Endothelial cell (in vitro differentiated cells): ENCODE measurements at places on chromosomes 4 and X.

GRCh38 chr4:47209833-47210232 is 178.5 kb downstream of the GABRB1 start:
- no peak for DNase-seq

GRCh38 chr4:174522183-174523024 is at the start of gene HPGD:
Gene HPGD, minus strand, starts transcription at chr4:174522488. Its CDS starts 37 bp downstream, at chr4:174522451.
- peak; percentile 54 for DNase-seq

- no peak for DNase-seq
Measured at GRCh38 chr4:171117457-171117856, 695.7 kb upstream of the GALNTL6 start.

- DNase-seq = no peak
Measured at GRCh38 chrX:118423558-118423957, 72.1 kb upstream of the DOCK11 start.

DNA sequence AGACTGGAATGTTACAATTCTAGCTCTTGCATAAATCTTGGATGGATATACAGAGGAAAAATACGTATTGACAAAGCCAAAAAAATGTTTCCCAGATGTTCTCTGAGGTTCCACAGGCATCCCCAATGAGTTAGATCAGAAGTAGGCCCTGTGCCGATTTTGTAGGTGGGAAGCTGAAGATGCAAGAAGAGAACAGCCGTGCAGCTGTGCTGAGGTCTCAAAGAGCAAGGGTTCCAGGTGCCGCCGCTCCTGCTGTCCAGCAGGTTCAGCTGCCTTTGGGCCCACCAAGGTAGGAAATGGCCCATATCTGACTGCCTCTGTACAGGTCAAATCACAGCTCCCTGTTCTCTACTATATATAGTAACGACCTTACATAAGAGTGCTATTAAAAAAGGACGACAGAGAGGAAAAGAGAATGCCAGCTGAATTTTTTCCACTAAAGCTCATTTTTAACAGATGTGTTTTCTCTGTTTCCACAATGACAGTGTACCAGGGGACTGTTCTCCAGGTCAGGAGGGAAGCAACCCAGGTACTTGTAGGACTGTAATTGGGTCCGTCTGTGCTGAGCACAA is 155.6 kb downstream of the CBR4 start:
- DNase-seq = no peak

- no peak for DNase-seq
Measured at GRCh38 chr4:150789864-150790263, 207.9 kb downstream of the MAB21L2 start.

GRCh38 chrX:119252716-119253115 is 16.6 kb downstream of the PGRMC1 start:
- no peak for DNase-seq

GRCh38 chr4:186932631-186933187 is 209.1 kb upstream of the FAT1 start:
- no peak for DNase-seq

GRCh38 chrX:311156-312129 is 7.2 kb downstream of the GTPBP6 start:
- no peak for DNase-seq

DNA sequence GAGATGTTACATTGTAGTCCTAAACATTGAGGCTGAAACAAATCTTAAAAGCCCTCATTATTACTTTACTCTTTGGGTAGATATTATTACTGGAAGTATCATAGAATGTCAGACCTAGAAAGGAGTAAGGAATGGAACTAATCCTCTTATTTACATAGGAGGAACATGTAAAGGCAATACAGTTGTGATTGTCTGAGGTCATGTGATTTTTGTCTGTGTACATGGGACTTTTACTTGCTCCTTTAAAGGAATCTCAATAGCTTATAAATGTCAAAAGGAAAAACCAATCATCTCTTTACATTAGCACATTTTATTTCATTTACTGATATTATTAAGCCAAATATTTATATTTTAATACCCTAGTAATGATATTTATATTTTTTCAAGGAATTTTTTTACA is 568.2 kb downstream of the CCSER1 start:
- DNase-seq = no peak

DNA sequence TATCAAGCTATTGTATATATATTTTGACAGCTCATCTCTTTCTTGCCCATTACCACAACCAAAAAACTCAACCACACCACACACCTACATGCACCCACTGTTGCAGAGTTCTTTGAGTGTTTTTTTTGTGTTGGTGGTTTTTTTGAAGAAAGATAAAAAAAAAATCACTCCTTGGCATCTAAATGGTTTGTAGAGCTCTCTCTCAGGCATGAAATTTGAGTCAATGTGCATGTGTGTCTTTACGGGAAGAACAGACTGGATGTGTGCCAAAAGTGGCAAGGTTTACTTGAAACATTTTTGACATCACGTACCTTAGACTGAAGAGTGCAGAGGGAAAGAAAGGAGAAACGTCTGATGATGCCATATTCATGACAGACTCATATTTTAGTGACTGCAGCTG is 154.2 kb downstream of the FHIP1A start:
- no peak for DNase-seq

DNA sequence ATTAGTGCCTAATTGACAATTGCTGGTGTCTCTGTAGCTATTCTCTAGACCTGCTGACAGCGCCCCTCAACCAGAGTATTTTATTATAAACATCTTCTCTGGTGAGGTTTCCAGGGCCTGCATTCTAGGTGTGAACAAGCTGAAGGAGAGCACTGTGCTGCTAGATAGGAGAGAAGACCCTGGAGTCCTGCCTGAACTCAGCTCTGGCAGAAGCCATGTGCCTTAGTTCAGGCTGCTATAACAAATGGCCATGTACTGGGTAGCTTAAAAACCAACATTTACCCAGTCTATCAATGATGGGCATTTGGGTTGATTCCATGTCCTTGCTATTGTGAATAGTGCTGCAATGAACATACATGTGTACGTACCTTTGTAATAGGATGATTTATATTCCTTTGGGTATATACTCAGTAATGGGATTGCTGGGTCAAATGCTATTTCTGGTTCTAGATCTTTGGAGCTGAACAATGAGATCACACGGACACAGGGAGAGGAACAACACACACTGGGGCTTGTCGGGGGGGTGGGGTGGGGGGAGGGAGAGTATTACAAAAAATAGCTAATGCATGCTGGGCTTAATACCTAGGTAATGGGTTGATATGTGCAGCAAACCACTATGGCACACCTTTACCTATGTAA is 185.5 kb upstream of the CPEB2 start:
- no peak for DNase-seq

DNA sequence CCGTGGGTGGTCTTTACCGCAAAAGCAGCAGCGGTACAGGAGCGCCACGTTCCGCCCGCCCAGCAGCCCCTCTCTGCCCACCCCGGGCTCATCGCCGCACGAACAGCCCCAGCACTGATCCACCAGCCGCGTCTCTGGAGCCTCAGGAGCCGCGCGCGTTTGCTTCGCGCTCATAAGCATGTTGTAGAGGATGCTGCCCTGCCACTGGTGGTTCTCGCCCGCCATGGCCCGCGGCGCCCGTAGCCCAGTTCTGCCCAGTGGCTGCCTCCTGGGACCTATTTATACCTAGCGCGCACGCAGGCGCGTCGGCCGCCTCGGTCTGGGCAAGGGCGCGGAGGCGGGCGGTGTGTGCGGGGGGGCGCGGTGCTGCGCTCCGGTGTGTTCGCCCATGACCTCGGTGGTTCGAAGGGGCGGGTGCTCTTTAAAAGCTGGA is at the start of gene NR0B1:
Gene NR0B1, minus strand, starts transcription at position 252 of the 433 bp plus-strand sequence. Its CDS starts 27 bp downstream, at position 225.
- peak; percentile 3 for DNase-seq

- no peak for DNase-seq
Measured at GRCh38 chrX:124231451-124231759, 101.1 kb upstream of the TEX13D start.

DNA sequence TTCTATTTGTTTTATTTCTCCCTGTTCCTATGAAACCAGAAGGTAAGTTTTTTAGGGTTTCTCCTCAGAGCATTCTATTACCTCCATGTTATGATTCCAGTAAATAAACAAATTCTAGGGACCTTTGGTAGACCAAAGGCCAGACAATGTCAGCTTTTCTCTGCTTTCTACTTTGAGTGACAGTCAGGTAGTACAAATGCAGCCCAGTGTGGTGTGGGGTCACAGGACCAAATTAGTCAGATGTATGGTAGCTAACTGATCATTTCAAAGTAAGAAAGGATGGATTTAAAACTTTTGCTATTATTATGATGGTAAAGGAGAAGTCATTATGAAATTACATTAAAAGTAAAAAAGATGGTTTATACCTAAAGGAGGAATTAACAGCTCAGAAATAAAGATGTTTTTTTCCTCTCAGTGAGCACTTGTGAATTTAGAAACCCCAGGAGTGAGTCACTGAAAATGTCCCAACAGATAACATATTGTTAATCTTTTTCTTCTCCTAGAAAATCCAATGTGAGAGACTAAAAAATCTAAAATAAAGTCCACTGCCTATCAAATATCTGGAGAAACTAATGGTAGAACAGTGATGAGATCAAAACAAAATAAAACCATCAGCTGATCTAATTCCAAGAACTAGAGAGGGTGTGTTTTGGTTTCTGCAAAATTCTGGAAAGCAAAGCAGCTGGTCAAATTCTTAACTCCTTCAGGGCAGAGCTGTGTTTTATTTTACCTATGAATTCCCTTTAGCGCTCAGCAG is 16.6 kb upstream of the KLHL2 start:
- no peak for DNase-seq

DNA sequence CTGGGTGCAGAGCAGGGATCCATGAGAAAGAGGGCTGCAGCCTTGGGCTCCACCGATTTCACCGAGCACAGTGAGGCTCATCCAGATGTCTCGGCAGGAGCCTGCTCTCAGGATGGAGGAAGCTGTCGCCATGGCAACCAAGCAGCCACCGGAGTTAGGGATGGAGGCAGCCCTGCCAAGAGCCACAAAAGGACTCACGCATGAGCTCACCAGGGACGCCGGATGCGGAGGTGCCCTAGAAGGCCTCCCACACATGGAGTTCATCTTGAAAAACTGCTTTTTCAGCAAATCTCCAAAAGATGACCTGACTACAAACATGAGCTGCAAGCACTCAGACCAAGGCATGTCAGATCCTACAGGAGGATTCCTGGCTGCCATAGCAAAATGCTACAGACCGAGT is 90.7 kb downstream of the WFS1 start:
- no peak for DNase-seq

DNA sequence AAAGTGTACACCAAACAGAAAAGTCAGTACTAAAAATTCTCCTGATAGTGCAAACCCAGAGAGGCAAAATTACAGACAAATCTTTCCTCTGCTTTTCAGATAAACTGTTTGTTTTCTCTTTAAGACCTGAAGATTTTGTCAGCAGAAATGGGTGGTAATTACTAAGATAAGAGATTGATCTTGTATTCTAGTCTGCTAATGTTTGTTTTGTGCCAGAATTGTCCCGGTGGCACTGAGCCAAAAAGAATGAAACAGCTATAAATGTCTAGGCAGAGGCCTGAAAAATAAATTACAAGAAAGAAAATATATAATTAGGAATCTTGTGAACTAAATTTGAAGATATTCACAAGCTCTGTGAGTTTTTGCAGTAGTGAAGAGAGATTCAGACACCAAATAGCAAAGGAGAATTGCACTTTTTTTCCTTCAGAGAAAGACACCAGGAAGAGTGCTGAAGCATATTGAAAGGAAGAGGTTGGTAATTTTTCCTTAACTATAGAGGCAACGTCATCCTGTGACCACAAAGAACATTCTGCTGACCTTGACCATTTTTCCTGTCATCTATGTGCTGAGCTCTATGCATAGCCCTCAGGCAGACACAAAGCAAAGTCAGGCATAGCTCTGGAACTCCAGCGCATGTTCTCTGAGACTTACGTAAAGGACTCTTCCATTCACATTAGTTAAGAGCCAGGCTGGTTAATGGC is 314.5 kb upstream of the RASGEF1B start:
- no peak for DNase-seq

GRCh38 chr4:67973608-67974007 is 10.3 kb upstream of the TMPRSS11A start:
- DNase-seq = no peak

GRCh38 chrX:107508925-107509324 is 59.5 kb downstream of the FRMPD3 start:
- no peak for DNase-seq

DNA sequence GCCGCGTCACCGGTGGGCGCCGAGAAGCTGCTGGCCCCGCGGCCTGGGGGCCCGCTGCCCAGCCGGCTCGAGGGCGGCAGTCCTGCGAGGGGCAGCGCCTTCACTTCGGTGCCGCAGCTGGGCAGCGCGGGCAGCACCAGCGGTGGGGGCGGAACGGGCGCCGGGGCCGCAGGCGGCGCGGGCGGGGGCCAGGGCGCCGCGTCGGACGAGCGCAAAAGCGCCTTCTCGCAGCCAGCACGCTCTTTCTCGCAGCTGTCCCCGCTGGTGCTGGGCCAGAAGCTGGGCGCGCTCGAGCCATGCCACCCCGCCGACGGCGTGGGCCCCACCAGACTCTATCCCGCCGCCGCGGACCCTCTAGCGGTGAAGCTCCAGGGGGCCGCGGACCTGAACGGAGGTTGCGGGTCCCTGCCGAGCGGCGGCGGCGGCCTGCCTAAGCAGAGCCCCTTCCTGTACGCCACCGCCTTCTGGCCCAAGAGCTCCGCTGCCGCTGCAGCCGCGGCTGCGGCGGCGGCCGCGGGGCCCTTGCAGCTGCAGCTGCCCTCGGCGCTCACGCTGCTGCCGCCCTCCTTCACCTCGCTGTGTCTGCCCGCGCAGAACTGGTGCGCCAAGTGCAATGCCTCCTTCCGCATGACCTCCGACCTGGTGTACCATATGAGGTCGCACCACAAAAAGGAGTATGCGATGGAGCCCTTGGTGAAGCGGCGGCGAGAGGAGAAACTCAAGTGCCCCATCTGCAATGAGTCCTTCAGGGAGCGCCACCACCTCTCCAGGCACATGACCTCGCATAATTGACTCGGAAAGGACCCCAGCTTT is 5.6 kb downstream of the PRDM8 start:
- DNase-seq = peak; percentile 44

DNA sequence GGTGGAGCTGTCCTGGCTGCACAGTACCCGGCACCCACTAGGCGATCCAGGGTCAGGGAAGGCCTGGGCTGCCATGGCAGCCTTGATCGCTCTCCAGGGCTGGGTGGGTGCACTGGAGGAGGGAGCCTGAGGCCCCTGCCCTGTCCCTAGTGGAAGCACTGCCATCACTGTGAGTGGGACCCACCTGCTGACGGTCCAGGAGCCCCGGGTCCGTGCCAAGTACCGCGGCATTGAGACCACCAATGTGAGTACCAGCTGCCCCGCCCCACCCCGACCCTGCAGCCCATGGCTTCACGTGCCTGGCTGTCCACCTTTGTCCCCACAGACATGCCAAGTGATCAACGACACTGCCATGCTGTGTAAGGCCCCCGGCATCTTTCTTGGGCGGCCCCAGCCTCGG is 8.8 kb downstream of the PLXNA3 start:
- no peak for DNase-seq

DNA sequence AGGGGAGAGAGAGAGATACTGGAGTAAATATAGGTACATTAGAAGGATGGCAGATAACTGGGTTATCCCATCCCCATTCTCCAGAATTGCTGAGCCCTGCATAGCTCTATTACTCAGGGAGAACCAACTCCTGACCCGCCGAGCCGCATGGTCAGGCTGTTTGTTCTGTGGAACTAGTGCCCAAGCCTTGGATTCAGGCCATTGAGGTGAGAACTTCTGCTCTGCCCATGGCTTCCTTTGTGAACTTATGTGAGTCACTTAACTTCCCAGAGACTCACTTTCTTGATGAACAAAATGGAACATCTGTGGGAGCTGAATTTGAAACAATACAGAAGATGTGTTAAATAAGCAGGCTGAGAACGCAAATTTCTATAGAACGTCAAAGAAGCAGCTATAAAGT is 54.2 kb downstream of the SPATA18 start:
- DNase-seq = no peak
